ENCODE measurements at places on chromosomes 6 and 20.

DNA sequence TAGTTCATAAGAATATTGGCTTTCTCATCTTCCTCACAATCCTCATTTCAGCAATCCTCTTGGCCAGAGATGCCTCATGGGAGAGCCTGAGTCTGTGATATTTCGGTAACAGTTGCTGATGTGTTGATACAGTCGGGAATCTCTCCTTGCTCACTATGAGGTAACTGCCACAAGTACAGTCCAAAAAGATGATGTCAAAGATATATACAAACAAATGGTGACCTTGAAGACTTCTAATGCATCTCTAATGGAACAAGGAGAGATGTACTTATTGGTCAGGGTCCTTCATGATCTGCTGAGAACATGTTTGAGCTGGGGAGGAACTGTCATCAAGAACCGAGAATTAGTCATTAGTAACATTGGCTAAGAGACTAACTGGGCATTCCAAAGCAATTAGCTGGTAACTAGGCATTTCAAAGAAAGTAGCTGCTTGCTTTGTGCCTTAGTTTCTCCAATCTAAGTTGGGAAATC, 56.1 kb downstream of the FILIP1 start:
- DNase-seq, result no peak

DNA sequence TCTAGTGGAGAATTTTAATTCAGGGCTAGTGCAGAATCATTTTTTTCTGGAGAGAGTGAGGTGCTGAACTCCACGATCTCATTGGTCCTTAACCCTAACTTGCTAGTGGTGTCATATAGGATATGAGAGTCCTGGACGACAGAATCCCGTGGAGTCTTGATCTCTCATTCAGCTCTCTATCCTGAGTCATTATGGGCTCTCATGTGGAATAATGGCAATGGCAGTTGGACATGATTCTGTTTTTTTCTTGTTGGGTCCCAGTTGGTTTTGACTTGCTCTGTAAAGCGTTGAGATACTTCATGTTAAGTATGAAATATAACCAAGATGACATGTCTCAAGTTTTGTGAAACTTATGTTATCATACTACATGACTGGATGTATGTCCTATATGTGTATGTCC, 6.3 kb upstream of the RNF144B start:
- DNase-seq, result no peak

DNA sequence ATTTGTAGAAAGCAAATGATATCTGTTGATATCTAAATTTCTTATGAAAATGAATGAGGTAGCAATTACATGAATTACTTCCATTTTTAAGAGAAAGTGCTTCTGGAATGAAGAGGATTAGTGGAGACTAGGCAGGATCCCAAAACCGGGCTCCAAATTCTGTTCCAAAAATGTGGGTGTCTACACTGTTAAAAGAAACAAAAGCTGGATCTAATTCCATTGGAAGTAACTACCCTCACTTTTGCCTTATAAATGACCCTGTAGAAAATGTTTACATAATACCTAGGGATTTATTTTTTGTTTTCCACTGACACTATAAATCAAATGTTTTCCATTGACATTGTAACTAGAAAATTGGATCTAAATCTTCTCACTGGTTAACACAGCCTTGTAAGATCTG, 454.9 kb upstream of the JARID2 start:
- no peak for DNase-seq

DNA sequence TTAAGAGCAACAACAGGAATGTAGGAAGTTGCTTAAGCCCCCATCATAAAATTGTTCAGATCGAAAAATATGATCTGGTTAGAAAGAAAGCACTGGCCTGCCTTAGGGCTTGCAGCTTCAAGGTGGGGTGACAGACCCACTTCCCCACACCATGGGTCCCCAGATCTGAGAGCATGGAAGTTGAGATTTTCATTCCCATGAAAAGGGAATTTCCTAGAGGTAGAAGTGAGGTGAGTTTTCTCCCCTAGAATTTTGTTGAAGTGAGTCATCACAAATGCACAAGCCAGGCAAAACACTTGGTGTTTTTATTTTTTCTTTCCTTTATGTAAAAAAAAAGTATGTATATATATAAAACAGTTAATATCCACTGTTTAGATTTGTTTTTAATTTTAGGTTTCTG, 213.6 kb upstream of the SUPT3H start:
- no peak for DNase-seq

DNA sequence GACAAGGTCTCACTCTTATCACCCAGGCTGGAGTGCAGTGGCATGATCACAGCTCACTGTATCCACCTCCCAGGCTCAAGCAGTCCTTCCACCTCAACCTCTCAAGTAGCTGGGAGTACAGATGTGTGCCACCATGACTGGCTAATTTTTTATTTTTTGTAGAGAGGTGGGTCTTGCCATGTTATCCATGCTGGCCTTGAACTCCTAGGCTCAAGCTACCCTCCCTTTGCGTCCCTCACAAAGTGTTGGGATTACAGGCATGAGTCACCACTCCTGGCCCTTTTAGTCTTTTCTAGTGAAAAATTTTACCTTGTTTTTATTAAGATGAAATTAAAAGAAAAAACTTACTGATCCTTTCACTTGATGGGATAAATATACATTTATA, 17.2 kb downstream of the CDC5L start:
- DNase-seq, result no peak

Measured in AG09309 (cell line).